ENCODE measurements at places on chromosomes 1 and 21.

GRCh38 chr1:170305777-170306512 lies 160.2 kb downstream of the NTMT2 start:
- DNase-seq = no peak

DNA sequence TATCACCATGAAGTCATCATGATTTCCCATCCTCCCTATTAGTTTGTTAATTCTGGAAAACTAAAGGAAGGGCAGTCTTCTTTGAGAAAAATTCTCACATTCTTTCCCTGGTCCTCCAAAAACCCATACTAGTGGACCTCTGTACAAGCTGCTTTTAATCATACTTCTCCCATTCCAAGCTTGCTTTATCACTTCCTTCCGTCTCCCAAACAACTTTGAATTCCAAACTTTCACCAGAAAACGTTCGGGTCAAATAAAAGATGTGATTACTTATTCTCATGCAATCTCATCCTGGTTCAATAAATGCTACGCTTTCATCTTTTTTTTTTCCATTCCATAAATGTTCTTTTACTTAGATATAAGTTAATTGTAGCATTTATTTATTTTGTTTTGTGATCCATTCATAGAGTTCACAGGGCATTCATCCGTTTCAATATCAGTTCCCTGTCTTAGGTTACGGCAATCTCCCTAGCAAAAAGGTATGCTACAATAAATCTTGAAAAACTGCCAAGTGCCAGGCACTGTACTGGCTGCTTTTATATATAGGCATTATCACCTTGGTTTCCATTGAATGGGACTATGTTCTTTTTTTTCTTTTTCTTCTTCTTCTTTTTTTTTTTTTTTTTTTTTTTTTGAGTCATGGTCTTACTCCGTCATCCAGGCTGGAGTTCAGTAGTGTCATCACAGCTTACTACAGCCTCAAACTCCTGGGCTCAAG lies 100.2 kb upstream of the GREM2 start:
- no peak for DNase-seq

GRCh38 chr1:157404063-157404501 lies 148.2 kb downstream of the FCRL5 start:
- DNase-seq = no peak

DNA sequence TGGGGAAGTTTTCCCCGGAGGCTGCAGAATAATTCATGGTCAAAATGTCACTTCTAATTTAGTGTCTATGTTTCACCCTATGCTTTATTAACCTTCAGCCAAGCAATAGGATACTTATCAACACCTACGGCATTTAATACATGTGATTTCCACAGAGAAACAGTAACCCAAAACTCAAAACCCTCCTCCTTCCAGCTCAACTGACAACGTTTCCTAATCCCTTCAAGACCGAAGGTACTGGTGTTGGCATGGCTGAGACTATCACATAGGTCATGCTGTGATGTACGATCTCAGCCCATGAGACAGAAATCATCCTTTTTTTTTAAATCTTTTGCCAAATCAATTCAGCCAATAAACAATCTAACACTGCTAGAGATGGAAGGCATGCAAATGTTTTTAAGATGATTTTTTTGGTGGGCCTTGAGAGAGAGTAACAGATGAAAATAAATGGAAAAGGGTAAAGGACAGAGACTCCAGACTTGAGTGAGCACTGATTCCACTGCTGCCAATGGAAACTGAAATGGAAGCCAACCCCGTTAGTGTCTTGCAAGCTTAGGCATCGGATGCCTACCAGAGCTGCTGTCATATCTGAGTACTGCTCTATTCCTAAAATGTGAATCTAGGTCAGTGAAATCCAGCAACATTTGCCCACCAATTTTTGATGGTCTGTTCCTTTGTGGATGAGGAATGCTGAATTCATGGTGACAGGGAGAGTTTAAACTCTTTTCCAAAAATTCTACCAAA lies 63.4 kb upstream of the BCL10 start:
- no peak for DNase-seq

- no peak for DNase-seq
Measured at GRCh38 chr1:22749503-22749902, 38.9 kb downstream of the EPHB2 start.

DNA sequence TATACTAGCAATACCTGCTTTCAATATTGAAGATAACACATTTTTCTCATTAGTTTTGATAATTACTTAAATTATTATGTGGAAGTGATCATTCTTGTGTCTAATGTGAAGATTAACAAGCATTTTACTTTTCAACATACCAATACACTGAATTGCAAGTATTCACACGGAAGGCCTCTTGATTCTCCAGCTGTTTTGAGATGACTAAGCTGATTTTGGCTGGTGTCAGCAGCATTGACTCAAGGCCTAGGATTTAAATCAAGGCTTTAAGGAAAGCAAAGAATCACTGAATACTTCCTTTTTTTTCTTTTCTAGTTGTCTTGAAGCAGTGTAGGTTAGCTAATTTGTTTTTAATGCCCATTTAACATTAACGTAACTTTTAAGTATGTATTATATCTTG lies 373.7 kb downstream of the SRGAP2C start:
- DNase-seq = no peak

- DNase-seq = no peak
Measured at GRCh38 chr1:69055194-69055593, 512.5 kb upstream of the LRRC7 start.

DNA sequence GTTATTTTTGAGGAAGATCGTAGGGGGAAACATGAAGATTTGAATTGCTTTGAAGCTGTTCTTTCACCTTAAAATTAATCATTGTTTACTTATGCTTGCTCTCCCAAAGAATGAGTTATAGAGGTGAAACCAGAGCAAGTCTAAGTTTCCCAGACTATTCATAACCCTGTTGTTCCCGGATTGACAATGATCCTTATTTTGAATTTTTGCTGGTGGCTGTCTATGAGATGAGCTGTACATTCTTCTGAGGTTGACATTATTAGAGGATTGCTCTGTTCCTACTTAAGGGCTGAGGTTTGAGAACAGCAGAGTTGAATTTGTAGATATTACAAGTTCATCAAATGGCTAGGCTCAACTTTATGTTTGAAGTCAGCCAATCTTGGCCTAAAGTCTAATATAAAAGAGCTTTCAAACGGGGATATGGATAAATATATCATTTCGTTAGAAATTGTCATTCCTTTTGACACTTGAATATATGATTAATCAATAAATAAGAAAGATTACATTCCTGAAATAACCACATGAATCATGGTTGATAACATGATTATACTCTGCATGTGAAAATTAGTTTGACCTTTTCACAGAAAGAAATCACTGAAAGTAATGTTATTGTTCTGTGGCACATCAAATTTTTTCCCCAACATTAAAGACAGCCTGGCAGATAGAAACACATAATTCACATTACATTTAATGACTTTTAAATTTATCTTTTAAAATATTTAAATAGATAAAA lies 19.1 kb upstream of the PDE4B start:
- no peak for DNase-seq

DNA sequence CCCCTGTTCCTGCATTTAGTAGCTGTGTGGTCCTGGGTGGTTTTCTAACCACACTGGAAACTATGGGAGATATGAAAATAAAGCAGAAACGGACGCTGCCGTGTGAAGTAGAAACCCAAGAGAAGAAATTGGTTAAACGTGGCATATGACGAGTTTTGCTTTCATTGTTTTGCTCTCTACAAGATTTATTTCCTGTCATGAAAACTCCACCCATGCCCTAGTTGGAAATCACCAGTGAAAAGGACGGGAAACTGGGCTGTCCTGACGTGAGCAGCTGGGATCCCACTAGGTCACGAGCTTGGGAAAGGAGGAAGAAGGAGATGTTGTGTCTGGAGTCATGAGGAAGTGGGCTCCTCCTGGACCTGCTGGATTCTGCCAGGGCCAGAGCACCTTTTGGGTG lies 120.8 kb upstream of the GADD45A start:
- no peak for DNase-seq

DNA sequence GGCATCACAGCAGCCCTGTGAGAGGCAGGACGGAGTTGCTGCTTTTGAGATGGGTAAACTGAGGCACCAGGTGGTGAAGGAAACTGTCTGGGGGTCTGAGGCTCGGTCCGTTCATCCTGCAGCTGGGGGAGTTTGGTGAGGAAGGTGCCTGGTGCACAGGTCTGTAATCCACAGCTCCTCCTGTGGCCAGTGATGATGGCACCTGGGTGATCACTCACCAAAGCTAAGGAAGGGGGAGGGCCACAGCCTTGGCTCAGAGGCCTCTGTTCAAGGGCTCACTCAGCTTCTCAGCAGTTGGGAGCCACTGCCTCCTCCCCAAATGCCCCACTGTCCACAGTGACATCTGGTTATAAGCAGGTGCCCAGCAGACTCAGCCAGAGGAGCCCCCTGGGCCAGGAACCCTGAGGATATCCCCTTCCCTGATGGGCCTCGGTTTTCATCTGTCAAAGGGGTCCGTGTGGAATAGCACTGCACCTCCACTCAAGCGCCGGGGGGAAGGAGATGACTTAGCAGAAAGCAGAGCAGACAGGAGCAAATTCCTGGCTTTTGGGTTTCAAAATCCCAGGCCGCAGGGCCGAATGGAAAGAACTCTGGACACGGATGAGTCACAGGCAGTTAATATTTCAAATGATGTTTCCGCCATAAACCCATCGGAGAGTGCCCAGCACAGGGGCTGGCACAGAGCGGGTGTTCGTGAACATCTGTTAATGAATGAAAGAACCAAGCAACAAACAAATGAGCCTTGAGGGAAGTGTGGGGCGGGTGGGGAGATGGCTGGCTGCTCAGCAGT lies 82.8 kb downstream of the DMRTB1 start:
- DNase-seq = no peak

DNA sequence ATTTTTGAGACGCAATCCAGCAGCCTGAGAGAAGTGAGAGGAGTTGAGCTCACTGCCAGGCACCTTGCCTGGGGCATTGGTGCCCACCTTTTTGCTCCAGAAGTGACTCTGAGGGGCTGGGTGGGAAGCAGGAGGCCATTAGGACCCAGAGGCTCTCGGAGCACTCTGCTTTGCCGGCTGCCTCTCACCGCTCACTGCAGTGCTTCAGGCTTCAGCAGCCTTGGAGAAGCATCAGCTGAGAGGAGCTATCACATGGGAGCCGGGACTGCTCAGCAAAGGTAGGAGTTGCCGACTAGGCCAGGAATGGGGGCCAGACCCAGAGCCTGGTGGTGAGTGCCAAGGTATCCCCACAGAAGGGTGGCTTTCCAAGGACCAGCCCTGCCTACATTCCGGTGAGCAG lies at the start of gene GPR61:
Gene GPR61 (plus strand): TSS at position 197 of the 400 bp plus-strand sequence. CDS start 3,151 bp downstream, outside the sequence.
- DNase-seq = no peak

GRCh38 chr1:96843601-96844000 lies 122.0 kb downstream of the PTBP2 start:
- no peak for DNase-seq

GRCh38 chr21:33360281-33360680 lies 35.5 kb downstream of the IFNAR1 start:
- DNase-seq = no peak

GRCh38 chr1:93078203-93078602 lies 880 bp upstream of the MTF2 start:
- no peak for DNase-seq

DNA sequence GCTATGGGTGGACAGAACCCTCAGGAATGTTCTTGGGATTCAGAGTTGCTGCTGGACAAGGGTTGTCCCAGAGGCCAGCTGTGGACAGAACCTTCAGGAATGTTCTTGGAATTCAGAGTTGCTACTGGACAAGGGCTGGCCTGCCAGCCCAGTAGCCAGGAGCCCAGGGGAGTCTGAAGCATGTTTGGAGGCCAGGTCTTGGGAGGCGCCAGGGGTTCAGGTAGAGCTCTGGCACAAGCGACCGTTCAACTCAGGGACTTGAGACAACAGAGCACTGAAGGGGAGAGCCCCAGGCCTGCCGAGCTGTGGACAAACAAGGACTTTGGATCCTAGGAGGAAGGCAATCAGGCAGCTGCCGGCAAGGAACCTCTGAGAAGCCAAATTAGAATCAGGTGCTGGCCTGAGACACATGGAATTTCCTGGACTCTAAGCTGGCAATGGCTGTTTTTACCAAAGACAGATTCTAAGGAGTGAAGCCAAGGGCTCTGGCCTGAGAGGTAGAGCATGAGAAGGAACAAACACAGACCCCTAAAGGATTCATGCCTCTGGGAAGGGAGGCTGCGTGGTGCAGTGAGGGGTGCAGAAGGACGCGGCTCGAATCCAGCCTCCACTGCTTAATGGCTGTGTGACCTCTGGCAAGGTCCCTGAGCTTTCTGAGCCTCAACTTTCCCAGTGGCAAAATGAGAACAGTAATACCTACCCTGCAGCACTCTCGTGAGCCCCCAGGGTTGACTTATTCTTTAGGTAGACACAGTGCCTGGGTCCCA lies 13.4 kb downstream of the PLA2G5 start:
- no peak for DNase-seq

DNA sequence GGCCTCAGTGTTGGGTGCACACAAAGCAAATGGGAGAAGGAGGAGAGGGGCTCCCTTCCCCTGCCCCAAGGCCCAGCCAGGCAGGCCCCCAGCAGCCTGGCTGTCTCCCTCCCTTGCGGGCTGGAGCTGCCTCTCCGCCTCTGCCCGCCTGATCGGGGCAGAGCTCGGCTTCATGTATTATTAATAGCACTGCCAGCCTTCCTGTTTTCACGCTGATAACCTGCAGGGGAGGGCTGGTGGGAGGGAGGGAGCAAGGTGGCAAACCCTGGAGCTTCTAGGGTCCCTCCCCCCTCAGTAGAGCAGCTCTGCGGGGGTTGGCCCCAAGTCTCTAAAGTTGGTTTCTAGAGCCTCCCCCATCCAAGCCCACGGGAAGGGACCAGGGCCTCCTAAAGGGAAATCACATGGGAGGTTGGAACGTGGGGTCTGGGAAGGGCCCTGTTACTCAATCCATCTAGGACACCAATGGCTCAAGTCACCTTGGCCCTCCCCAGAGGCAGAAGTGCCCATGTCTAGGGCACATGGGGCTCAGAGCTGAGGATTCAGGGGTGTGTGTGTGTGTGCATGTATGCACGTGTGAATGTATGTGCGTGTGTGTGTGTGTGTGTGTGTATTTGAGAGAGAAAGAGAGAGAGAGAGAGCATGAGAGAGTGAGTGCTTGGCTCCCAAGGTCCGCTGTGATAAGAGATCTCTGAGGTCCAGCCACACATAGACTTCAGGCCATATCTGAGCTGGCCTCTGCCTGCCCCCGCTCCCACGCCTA lies 21.8 kb upstream of the POU3F1 start:
- no peak for DNase-seq

- no peak for DNase-seq
Measured at GRCh38 chr21:26281506-26281905, 110.9 kb upstream of the APP start.

- no peak for DNase-seq
Measured at GRCh38 chr1:63475761-63476160, 47.3 kb downstream of the ITGB3BP start.

DNA sequence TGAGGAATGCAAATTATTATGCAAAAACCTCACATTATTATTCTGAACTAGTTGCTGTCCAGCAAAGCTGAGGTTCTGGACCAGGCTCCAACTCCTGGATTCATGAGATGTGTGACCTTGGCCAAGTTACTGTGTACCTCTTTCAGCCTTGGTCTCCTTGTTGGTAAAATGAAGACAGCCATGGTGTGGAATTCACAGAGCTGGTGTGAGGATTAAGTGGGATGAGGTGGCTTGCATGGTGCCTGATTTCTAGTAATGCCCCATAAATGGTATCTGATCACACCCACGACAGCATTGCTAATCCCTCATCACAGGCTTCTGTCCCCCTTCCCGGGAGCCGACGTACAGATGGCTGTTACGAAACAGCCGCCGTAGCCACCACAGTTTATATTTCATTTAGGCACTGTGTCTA lies 59.6 kb downstream of the PGBD5 start:
- DNase-seq = no peak
